Foreskin fibroblast (primary cell): ENCODE measurements at places on chromosomes 1 and 21.

GRCh38 chr1:2948001-2948750 is 73.1 kb upstream of the ACTRT2 start:
- DNase-seq, result no peak

DNA sequence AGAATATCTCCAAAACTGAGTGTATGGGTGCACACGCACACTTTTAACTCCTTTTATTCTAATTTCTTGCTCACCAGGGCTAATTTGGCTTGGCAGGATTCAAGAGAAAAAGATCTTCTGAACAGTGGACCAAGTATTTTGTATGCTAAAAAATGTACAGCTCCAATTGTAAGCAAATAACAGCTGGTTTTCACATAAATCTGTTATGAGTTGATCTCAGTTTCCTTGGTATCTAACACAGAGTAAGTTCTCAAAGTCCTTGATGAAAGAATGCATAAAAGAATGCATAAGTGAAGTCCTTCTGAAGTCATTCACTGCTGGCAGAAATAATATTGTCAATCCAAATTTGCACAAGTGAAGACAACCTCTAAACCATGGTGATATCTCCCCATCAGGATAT is 213.0 kb downstream of the OMA1 start:
- no peak for DNase-seq

DNA sequence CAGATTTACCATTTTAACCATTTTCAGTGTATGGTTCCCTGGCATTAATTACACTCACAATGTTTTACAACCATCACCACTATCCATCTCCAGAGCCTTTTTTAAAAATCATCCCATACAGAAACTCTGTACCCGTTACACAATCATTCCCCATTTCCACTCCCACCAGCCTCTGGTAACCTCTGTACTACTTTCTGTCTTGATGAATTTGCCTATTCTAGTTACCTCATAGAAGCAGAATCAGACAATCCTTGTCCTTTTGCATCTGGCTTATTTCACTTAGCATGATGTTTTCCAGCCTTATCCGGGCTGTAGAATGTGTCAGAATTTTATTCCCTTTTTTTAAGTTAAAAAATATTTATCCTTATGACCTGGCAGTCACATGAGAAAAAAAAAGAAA is 33.0 kb downstream of the PGM1 start:
- DNase-seq, result no peak

DNA sequence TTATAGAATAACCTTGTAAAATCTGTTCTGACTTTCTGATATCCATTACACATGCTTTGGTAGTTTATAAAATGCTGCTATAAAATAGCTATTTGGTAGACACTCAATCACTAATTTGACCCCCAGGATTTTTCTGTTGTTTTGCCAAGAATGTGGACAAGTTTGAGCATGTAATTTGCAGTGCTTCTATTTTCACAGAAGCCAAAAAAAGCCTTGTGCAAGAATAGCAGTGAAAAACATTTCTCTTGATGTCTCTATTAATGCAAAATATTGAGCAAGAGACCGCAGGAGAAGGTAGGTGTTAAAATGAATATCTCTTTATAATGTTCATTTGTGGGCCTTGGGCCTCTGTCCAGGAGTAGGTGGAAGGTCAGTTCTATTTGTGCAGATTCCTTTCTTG is 22.5 kb downstream of the MAP3K7CL start:
- no peak for DNase-seq

DNA sequence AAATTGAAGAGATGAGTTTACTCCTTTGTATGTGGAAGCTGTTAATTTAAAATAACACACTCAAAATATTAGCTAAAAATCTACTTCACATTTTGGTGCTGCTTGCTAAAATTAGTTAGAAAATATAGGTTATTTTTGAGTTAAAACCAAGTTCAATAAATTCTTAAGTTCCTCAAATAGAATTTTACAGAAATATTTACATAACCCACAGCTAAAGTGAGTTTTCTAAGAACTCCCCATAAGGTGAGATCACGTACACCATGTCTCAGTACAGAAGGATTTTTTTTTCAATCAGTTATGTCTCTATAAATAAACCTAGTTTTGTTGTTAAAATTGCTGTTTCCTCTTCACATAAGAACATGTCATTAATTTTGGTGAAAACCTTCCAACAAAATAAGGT is 108.0 kb downstream of the SDCCAG8 start:
- no peak for DNase-seq

- no peak for DNase-seq
Measured at GRCh38 chr1:231871878-231872277, 245.3 kb downstream of the DISC1 start.

DNA sequence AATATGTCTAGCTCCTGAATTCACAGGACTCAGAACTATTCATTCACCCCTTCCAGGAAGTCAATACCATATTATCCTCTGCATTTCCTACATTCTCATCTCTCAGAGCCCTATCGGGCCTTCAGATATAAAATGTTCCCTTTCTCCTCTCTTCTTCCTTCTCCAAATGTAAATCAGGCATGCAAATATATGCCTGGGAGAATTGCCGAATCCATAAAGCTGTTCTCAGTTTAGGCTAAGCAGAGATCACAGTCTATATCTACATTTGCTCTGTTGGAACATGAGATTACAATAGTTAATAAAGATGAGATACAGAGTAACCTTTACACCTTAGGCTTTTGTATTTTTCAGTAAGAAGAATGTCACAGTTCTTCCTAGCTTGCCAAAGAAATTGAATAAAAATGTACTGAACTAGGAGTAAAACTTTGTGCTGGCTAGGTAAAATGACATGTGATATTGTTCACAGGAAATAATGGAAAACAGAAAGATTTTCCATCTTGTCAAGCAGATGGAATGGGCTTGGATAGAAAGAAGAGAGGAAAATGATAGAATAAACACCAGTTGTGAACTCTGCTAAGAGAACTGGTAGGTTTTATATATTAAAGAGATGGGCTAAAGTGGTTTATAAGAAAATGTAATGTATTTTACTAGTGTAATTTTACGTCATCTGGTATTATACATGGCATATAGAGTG is 161.5 kb downstream of the NRIP1 start:
- DNase-seq, result no peak

- no peak for DNase-seq
Measured at GRCh38 chr1:82052563-82052962, 251.8 kb downstream of the ADGRL2 start.

DNA sequence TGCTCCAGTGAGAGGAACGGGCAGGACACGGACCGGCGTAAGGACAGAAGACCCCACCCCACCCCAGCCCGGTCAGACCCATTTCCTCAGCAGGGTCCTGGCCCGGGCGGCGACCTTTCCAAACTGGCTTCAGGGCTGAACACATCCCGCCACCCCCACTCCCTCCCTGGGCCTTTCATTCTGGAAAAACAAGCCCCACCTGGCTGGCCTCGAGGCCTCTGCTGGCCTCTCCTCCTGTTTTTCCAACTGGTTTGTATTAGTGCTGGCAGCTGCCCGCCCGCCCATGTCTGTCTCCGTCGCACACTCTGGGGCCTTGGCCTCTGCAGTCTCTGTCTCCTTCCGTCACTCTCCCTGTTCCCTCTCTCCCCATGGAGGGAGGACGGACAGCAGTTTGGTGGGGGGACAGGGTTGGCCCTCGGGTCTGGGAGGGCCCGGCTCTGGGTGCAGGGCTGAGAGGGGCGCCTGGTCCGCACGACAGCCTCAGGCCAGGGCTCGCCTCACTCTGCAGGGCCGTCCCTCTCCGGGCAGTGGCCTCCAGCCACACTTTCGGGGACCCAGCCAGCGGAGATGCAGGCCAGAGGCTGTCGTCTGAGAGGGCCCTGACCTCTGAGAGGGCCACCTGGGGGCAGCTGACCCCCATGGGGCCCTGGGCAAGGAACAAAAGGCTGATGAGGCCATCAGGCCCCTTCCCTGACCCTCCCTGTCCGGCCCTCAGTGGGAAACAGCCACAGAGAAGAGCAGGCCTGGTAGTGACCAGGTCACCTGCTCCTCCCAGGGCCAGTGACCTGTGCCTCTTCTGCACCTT is 1.5 kb upstream of the MXRA8 start:
- DNase-seq, result peak; percentile 86

- no peak for DNase-seq
Measured at GRCh38 chr1:228280106-228280901, 72.5 kb downstream of the OBSCN start.

GRCh38 chr1:231232870-231233734 is 7.9 kb upstream of the GNPAT start:
- DNase-seq, result no peak

DNA sequence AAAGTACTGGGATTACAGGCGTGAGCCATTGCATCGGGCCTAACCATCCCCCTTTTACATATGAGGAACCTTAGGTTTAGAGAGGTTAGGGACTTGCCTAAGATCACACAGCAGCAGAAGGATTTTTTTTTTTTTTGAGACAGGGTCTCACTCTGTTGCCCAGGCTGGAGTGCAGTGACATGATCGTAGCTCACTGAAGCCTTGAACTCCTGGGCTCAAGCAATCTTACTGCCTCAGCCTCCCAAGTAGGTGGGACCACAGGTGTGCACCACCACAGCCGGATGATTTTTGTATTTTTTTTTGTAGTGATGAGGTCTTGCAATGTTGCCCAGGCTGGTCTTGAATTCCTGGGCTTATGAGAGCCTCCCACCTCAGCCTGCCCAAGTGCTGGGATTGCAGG is 2.2 kb upstream of the C1orf167 start:
- DNase-seq, result no peak

DNA sequence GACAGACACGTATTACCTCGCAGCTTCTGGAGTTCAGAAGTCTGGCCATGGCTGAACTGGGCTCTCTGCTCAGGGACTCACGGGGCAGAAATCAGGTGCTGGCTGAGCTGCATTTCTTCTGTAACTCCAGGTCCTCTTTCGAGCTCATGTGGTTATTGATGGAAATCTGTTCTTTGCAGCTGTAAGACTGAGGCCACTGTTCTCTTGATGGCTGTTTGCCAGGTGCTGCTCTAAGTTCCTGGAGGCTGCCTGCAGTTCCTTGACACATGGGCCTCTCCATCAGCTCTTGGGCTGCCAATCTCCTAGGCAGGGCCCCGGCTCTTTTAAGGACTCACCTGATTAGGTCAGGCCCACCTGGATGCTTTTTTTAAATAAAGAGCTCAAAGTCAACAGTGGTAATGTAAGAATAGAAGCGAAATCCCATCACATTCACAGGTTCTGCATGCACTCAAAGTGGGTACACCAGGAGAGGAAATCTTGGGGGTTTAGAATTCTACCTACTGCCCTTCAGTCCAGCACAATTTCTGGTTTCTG is 139.1 kb downstream of the KAZN start:
- no peak for DNase-seq

- DNase-seq, result no peak
Measured at GRCh38 chr1:100422065-100422464, 69.8 kb downstream of the CDC14A start.

GRCh38 chr1:114466334-114467014 is 44.5 kb downstream of the TRIM33 start:
- DNase-seq, result no peak

DNA sequence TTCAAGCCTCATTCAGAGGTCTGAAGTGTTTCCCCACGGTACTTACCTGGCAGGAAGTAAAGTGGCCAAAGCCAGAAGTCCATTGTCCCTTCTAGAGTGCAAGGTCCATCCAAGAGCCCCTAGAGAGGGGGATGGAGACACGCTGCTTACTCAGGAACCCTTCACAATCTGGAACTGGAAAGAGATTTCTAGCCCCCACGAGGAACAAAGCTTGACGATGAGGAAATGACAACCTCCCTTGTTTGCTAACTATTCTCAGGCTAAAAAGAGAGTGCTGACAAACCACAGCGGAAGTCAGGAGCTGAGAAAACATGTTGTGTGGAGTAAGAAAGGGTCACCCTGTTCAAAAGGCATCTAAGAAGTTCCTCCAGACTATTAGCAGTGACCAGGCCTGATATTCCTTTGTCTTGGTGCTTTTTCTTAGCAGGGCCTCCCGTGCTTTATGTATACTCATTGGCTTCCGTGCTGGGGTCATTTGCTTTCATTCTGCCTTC is at the start of gene FCMR:
Gene FCMR, minus strand, starts transcription at position 170 of the 494 bp plus-strand sequence. Its CDS starts 87 bp downstream, at position 83.
- no peak for DNase-seq

- DNase-seq, result peak; percentile 4
Measured at GRCh38 chr1:248631354-248632008, 3.4 kb downstream of the OR2T11 start.

GRCh38 chr21:43733060-43733459 is 14.1 kb downstream of the PDXK start:
- no peak for DNase-seq

DNA sequence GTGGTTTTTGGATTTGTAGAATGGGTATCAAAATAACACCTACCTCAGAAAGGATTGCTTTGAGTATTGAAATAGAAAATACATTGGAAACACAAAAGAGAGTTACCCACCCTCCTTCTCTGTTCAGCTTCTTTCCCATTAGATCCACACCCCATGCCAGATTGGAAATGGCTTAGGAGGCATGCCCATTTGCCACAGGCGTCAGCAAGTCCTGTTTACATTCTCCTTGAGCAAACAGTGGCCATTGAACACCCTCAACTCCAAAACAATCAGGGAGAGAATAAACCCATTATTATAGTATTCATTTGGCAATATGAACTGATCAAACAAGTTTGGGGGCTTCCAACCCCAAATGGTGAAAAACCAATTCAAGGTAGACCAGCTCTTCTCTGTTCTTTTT is 2.4 kb downstream of the ELAPOR1 start:
- no peak for DNase-seq

- DNase-seq, result peak; percentile 73
Measured at GRCh38 chr1:51969038-51969705, 21.3 kb downstream of the RAB3B start.

- no peak for DNase-seq
Measured at GRCh38 chr21:36723371-36723881, 24.5 kb downstream of the SIM2 start.

GRCh38 chr1:1198423-1199140 is 7.8 kb downstream of the TNFRSF18 start:
- DNase-seq, result no peak

- peak; percentile 73 for DNase-seq
Measured at GRCh38 chr1:207034998-207035397, 2.4 kb upstream of the C1orf116 start.

- DNase-seq, result no peak
Measured at GRCh38 chr1:204075890-204076846, 3.3 kb downstream of the SOX13 start.

- no peak for DNase-seq
Measured at GRCh38 chr1:228004331-228004855, 2.4 kb upstream of the WNT3A start.

DNA sequence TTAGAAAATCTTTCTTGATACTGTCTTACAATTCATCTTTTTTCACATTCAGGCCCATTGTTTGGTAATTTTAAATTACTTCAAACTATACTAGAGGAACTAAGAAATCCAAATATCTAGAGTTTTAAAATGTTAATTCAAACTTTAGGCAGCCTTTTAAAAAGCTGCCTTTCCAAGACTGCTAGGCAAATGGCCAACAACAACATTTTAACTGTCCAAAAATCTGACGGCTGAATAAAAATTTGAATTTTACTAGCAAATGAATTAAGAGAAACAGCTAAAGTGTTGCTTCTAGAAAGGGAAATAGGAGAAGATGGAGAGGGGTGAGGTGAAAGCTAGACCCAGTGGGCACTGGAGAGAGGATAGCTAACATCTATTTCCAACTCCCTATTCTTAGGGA is 17.2 kb downstream of the DPYD start:
- peak; percentile 66 for DNase-seq

DNA sequence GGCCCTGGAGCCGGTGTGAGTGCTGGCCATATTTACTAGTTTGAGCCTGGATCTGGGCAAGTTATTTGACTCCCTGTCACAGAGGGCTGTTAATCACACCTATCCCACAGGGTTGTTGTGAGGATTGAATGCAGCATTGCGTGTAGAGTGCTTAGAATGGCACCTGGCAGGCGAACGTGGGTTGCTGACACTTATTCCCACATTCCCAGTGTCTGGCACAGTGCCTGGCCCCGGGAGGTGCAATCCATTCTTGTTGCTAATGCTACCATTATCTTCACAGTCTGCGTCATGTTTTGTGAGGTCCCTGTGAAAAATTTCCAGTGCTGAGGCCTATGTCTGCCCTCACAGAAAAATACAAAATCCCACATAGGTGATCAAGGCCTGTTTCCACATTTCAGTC is 66.1 kb downstream of the CD2 start:
- peak; percentile 38 for DNase-seq
